Hepatic stellate cell (primary cell): ENCODE measurements at places on chromosomes 6 and 20.

DNA sequence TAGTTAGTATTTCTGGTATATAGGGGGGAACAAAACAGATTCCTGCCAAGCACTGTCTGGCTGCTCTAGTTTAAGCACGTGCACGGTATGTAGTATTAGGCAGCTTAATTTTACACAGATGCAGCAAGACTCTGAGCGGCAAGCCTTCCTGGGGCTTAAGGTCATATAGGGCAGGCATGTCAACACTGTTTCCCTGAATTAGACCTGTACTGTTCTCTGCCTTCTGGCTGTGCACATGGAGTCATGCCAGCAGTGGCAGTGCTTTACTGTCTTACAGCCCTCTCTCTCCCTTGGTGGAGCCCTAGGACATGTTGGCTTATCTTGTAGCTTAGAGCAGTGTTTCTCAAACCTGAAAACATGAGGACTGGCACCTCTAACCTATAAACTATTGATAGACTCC lies 56.6 kb downstream of the PHF20 start:
- DNase-seq, result no peak

GRCh38 chr6:34053721-34054120 lies 92.2 kb downstream of the GRM4 start:
- DNase-seq, result no peak

- DNase-seq, result peak; percentile 6
Measured at GRCh38 chr20:23399568-23400241, 21.6 kb downstream of the NAPB start.

DNA sequence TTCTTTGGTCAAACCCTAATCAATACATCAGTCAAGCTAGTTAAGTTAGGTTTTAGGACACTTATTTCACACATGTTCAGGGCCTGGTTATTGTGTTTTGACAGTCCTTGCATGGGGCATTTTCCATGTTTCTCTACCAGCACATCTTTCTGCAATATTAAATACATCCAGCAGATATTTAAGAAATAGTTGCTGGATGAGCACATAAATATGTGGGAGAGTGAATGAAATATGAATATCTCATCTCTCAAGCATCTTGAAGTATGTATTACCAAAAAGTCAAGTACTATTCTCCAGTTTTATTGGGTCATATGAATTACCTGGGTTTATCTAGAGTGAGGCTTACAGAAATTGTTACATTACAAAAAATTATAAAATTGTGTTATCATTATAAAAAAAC lies 621.9 kb upstream of the GJE1 start:
- no peak for DNase-seq

DNA sequence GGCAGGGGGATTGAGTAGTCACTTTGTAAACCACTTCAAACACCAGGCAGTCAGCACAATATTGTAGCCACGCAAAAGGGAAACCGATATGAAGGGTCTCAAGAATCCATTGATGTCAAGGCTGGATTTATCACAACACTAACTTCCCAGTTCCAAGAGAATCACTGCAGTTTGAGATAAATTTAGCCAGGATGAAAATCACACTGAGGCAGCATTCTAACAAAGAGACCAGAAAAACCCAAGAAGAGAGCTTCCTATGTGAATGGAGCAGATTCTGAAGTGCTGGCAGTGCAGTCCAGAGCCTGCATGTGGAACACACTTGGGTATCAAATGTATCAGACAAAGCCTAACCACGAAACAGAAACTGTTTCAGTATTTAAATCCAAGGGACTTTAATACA lies 84.6 kb downstream of the KIF16B start:
- no peak for DNase-seq
